ENCODE measurements at places on chromosomes 6 and 20.

DNA sequence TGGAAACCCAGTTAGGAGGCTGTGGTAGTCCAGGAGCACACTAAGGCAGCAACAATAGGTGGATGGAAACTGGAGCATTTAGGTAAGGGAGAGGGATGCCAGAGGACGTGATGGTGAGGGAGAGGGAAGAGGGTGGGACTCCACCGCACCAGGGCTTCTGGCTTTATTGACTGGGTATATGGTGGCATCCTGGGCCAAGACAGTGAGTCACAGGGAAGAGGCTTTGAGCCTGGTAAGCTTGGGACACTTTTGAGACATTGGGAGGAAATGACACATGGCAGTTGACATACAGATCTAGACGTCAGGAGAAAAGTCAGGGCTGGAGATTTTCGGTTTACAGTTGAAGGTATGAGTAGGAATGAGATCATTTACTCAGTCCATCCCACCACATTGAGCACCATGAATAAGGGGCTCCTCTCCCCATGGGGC, 14.9 kb downstream of the NT5E start:
- peak; percentile 100 for DNase-seq

DNA sequence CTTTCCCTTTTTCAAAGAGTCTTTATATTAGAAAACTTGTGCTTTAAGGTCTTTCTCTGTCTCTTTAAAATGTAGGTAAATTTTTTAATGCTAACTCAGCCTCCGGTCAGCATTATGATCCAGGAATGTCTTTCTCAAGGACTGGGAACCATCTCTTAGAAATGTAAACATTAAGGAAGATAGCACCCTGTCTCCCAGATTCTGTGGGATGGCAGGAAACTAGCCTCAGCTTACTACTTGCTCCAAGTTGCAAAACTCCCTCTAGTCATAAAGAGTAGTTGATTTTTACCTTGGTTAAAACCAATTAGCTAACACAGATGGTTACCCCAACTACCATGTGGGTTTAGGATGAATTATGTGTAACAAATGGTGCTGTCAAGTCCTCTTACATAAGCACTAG, 4.7 kb upstream of the TAAR1 start:
- peak; percentile 34 for DNase-seq

DNA sequence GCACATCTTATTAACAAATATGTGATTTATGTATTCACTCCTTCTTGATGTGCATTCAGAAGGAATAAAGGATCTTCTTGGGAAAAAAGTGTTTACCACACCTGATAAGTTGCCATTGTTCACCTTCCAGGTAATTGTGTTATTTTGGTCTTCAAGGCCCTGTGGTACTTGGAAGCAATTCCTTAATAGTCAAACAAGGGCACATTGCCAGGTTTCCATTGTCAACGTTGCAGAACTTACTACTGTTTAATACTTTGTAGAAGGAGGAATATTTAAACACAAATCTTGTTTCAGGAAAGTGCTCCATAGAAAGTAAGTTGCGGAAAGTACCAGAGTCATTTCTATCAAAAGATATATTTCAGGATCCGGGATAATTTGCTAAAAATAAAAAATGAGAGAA, 129.5 kb upstream of the SGK1 start:
- DNase-seq = peak; percentile 37

- peak; percentile 88 for DNase-seq
These were observed at the start of gene RNASET2 for GRCh38 chr6:166956444-166957086. Gene RNASET2, minus strand, starts transcription at chr6:166956550. Its CDS starts 368 bp downstream, at chr6:166956182.

GRCh38 chr6:35474131-35474941, 6.1 kb downstream of the RPL10A start:
- DNase-seq = peak; percentile 49

GRCh38 chr6:15399641-15400470, 154.0 kb downstream of the JARID2 start:
- peak; percentile 35 for DNase-seq

DNA sequence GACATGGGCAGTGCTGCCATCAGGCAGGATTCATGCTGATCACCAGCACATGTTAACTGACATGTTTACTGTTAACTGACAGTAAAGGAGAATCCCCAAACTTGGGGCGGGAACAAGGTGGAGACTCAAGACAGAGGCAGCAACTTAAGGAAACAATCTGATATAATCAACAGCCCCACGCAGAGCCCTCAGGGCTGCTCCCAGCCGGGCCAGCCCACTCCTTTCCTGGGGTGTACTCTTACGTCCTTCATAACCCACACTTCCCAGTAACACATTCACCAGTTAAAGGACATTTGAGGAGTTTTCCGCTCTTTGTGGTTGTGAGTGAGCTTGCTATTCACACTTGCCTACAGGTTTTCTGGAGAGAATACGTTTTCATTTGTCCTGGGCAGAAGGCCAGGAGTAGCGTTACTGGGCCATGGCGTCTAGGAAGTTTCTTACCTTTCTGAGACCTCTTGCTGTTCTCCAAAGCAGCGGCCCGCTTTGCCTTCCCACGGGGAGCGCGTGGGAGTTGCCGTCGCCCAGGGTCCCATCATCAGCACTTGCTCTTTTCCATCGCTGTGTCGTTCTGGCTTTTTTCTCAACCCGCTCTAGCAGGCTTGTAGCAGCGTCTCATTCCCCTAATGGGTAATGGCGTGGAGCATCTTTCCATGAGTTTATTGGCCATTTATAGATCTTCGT, 56.4 kb downstream of the FOXF2 start:
- DNase-seq = no peak

DNA sequence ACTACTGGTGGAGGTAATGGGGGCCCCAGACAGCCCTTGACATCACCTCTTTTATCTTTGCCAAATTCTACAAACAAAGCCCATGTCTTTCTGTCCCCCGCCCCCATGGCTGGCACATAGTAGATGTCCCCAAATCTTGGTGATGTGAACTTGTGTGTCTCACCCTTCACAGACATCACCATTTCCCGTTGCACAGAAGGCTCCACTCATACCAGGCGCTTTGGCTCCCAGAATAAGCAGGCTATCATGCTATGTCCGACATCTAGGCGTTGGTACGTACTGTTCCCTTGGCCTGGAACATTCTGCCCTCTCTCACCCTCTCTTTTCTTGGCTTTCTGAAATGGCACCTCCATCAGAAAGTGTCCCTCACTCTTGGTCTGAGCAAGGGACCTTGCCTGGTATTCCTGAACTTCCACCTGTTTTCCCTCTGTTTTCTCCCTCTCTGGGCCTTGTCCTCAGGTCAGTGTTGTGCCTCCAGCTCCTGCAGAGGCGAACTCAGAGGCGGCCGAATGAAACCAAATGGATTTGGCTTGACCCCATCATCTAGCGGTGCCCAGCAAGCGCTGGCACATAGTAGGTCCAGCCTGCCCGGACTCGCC, 968 bp upstream of the CCN5 start:
- DNase-seq = no peak

DNA sequence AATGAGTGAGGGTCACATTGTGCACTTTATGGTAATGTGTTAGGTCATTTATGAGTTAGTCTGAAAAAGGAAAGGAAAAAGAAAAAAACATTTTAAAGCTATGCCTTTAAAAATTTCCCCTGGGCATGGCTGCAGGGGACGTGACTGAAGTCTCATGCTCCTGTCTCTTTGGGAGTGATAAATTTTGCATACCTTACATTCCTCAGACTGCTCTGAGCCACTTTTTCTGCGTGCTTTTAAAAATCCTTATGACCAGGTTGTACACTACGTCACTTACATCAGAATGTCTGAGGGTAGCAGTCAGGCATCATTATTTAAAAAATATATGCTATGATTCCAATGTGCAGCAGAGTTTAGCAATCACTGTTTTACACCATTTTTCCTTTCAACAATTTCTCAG, 121.2 kb downstream of the RFPL4B start:
- peak; percentile 83 for DNase-seq

DNA sequence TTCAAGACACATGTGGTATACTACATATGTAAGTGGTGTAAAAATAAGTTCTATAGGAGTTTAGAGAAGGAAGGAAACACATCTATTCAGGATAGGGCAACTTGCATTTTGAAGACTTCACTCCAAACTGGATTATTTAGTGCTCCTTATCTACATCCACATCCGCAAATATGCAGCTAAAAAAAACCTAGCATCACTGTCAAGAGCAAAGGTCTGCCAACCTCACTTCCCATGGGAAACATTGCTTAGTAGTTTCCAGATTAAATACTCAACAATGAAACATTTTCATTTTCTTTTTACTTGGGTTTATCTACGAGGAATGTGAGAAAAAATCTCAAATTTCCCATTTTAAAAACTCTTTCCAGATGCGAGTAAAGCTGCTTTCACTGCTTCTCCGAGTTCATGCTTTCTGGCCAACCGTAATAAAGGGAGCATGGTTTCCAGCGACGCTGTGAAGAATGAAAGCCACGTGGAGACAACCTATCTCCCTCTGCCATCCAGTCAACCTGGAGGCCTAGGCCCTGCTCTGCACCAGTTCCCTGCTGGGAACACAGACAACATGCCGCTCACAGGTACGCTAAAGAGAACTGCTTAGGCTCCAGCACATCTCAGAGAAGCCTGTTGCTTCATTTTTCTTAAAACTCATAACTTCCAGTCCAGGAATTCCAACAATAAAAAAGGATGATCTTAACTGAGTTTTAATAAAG, 48.2 kb downstream of the RFX6 start:
- no peak for DNase-seq

- DNase-seq = peak; percentile 93
These were observed 129.9 kb downstream of the HFE start for GRCh38 chr6:26216886-26217713.

GRCh38 chr6:1015825-1016224, 296.1 kb upstream of the FOXQ1 start:
- no peak for DNase-seq

DNA sequence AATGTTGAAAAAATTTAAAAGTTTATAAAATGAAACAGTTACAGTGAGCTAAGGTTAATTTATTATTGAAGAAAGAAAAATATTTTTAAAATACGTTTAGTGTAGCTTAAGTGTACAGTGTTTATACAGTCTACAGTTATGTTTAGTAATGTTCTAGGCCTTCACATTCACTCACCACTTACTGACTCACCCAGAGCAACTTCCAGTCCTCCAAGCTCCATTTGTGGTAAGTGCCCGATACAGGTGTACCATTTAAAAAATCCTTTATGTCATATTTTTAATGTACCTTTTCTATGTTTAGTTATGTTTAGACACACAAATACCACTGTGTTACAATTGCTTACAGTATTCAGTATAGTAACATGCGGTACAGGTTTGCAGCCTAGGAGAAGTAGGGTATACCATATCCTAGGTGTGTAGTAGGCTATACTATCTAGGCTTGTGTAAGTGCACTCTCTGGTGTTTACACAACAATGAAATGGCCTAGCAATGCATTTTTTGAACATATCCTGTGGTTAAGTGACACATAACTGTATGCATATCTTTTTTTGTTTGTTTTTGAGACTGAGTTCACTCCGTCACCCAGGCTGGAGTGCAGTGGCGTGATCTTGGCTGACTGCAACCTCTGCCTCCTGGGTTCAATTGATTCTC, 26.3 kb downstream of the FLRT3 start:
- DNase-seq = no peak

GRCh38 chr20:37308086-37309050, 18.9 kb downstream of the MANBAL start:
- no peak for DNase-seq

- DNase-seq = no peak
These were observed 183.1 kb downstream of the UBE3D start for GRCh38 chr6:82882363-82883023.

- DNase-seq = no peak
These were observed 10.8 kb upstream of the MICAL1 start for GRCh38 chr6:109466212-109466923.

DNA sequence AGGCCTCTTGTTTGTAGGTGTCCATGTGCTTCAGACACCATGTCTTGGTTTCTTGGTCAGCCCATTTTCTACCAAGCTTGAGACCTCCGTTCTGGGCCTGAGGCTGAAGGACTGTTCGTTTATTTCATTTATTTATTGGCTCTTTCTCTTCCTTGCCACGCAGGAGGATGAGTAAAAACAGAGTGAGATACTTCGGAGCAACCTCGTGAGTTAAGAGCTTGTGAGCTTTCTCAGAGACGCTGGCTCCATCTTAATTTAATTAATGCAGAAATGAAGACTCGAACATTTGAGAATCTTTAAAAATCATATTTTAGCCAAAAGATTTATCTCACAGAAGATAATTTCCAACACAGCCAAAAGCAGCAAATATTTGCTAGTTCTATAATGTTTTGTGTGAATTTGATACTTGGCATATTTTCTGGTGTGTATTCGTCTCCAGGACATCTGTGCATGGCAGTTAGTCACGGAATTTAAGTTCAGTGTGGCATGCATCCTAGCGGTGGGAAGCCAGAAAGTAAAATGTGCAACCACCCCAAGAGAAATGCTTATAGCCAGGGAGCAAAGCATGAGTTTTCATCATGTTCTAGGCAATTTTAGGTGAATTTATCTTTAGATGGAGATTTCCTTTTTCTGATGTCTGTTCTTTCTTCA, 76.0 kb downstream of the THBS2 start:
- no peak for DNase-seq

- DNase-seq = peak; percentile 51
These were observed 982 bp downstream of the DNAJC5 start for GRCh38 chr20:63895952-63896263.

DNA sequence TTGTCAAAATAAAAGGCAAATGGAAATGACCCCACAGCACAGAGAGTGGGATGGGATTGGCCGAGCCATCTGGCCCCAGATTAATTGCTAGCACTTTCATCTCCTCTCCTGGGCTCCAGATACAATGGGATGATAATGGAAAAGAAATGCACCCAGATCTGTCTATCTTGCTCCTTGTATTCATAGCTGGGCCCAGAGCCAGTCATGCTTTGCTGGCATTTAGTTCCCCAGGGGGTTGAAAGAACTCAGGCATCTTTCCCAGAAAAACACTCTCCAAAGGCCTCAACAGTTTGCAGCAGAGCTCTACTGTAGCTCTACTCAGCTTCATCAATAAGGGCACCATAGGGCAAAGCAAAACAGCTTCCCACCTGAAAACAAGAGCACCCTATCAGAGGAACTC, 116.0 kb upstream of the FOXA2 start:
- no peak for DNase-seq

GRCh38 chr6:91099479-91099878, 512.6 kb upstream of the MAP3K7 start:
- no peak for DNase-seq

DNA sequence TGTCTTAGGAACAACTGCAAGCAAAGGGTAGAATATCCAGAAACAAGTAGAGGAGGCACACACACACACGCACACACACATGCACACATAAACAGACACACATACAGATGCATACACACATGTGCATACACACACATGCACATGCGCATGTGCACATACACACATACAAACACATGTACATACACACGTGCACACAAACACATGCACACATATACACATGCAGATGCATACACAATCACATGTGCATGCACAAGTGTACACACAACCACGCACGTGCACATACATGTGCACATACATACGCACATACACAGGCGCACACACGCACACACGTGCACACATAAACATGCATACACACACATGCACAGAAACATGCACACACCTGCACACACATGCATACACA, 206.5 kb upstream of the OPRM1 start:
- DNase-seq = no peak

- DNase-seq = no peak
These were observed 35.7 kb downstream of the HBS1L start for GRCh38 chr6:135018941-135019340.

DNA sequence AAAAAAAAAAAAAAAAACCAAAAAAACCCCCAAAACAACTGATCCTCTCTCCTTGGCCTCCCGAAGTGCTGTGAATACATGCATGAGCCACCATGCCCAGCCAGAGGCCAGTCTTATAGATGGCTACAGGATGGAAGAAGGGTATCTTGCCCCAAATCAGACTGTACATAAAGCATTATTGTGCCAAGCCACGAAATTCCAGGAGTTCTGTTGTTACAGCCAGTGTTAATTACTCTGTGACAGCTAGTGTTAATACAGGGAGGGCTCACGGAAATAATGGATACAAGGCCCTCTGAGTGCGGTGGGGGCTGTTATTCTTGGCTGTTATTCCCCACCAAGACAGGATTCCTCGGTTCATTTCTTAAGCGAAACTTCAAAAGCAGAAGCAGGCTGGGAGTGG, 1.4 kb upstream of the CLPSL2 start:
- DNase-seq = no peak

All from ELR (cell line).